Glomerular endothelial cell (primary cell): ENCODE measurements at places on chromosomes 6 and 20. TPM values are rescaled to one million over a fixed set of nuclear protein-coding genes. Genes with fewer than 3 reads are reported as not detected.

Gene DAAM2
- 0.53 and 1.2 TPM in 2 replicates for total RNA-seq

Gene HTR1E
- total RNA-seq, result not detected in 2 replicates

Gene BCAS1
- total RNA-seq, result not detected in 2 replicates

Gene SLC26A8
- total RNA-seq, result not detected in 2 replicates

Gene TRIM31
- total RNA-seq, result not detected in 2 replicates
